Stimulated activated CD4-positive, alpha-beta T cell treated with anti-CD3 and anti-CD28 coated beads, Interleukin-12 subunit alpha, Interleukin-12 subunit beta, amount 100 ng/mL, for 24 hours (primary cell): ENCODE measurements at places on chromosomes 5 and 9.

DNA sequence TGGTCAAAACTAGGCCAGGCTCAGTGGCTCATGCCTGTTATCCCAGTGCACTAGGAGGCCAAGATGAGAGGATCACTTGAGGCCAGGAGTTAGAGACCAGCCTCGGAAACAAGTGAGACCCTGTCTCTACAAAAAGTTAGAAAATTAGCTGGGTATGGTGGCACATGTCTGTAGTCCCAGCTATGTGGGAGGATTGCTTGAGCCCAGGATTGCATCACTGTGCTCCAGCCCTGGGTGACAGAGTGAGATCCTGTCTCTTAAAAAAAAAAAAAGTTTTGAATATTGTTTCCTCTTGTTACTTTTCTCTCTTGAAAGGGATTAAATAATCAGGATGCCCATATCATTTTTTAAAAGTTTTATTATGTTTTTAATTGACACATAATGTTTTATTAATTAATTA is 7.6 kb downstream of the ARHGEF37 start:
- DNase-seq = no peak

DNA sequence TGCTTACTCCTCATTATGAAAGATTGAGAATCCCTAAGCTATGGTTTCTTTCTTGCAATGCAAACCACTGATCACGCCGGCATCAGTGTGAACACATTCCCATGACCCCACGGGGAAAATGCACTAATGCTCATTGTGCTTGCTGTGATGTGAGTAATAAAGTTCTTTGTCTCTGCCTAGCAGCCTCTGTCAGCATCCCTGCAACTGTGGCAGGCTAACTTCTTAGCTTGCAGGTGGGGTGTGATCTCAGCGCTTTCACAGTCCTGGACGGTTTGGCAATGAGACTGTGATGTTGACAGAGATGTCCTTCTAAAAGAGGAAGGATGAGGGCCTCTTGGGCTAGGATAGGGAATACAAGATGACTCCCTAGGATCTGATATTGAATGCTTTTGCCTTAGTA is 1218.7 kb downstream of the EFNA5 start:
- no peak for DNase-seq

DNA sequence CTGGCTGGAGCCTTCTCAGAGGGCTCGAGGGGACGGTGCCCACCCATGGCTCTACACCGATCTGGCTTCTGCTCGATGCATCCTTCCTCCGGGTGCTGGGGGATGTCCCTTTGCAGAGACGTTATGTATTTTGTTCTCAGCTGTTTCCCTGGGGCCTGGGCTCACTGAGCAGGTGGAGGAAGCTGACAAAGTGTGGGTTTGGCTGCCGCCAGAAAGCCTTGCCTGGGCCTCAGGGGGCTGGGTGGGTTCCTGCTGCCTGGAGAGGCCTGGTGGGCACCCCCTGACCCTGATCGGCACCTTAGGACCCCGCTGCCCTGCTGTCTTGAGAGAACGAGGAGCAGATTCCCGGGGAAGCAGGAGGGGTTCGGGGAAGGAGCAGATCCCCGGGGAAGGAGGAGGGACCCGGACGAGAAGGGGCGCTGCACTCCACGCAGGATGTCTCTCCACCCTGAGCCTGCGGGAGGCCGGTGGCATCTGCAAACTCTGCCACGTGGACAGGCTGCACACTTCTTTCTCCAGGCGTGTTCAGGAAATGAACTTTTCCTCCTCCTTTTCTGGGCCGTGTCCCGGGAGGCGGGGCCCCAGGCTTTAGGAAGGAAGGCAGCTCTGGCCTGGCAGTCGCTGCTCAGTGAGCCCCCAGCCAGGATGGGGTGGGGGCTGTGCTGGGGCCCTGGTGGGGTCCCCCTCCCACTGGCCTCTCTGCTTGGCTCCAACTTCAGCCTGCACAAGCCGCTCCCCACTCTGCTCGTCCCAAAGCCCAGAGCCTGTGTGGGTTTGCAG is 148.9 kb downstream of the RXRA start:
- no peak for DNase-seq

DNA sequence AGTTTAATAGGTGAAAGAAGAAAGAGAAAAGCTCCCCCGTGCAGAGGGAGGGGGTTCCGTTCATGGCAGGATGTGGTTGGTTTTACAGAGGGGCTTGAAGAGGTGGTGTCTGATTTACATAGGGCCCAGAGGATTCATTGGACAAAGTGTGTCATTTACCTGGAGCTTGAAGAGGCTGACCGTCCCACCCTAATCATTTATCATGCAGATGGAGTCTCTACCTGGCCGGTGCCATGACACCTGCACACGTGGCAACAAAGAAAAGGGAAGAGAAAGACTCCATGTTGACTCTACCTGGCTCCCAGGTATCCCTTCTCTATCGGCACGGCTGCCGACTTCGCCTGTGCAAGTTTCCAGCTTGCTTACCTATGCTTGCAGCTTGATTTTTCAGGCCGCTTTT is 35.3 kb upstream of the PRRC2B start:
- DNase-seq = no peak

GRCh38 chr9:123315635-123316034 is 40.4 kb upstream of the CRB2 start:
- no peak for DNase-seq
